Activated naive CD8-positive, alpha-beta T cell treated with anti-CD3 and anti-CD28 coated beads for 36 hours (primary cell): ENCODE measurements at places on chromosomes 6 and 20. TPM values are rescaled to one million over a fixed set of nuclear protein-coding genes. Genes with fewer than 3 reads are reported as not detected.
A peak's percentile ranks its signal among the peaks of the same experiment; 100 is the strongest.

LIN28B gene
- 0.18 TPM for total RNA-seq

LY6G6F gene
- total RNA-seq, result not detected

DNA sequence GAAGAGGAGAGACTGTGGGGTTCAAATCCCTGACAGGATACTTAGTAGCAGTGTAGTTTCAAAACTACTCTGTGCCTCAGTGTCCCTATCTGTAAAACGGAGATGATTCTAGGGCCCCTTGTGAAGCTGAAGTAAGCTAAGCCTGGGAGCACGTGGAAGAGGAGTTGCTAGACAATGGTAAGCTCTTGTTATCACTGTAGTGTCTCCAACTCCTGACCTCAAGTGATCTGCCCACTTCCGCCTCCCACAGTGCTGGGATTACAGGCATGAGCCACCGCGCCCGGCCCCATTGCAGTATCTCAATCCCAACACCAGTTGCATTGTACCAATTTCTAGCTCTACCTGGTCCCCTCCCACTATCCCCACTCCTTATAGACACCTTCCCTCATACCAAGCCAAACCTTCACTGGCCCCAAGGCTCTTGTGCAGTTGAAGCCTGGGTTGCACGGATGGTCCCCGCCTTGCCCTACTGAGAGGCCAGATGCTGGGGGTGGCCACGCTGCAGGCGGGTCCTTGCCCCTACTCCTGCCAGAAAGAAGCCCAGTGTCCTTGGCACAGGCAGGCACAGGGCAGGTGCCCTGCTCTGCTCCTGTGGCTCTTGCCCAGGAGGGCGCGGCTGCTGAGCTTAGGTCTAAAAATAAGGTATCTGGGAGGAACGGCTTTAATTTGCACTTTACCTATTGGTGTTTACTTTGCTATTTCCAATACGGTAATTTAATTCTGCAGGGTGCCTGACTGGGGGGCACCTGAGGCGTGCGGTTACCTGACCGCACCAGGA lies 118.1 kb downstream of the VEGFA start:
- H3K36me3 ChIP-seq, result no peaks in the 10 kb centered on the region
- peaks cover 37% of the 10 kb centered on the region for H3K27me3 ChIP-seq
- no peak overlapping the region for H3K27ac ChIP-seq
- H3K4me3 ChIP-seq, result no peak overlapping the region
- peaks cover 8% of the 10 kb centered on the region for H3K4me1 ChIP-seq
- no peak for DNase-seq

GRCh38 chr6:26286168-26286877 lies 78.7 kb upstream of the BTN3A2 start:
- H3K36me3 ChIP-seq, result peaks cover 12% of the 10 kb centered on the region
- peak overlapping the region; percentile 91 for H3K27ac ChIP-seq
- H3K4me3 ChIP-seq, result peak overlapping the region; percentile 91
- H3K27me3 ChIP-seq, result peaks cover 6% of the 10 kb centered on the region

DNA sequence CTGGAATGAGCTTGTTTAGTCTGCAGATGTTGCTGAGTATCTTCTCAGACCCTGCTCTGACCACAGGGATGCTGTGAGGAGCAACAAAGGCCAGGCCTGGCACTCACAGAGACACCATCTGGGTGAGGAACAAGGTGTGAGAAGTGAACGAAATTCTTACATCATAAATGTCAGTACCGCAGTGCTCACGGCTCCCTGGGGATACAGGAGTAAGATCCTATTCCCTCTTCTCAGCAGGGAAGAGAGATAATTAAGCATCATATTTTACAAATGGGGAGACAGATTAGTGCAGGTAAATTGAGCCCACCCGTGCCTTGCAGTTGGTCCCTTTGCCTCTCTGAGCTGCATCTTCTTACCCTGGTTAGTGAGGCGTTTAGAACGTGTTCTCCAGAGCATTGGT lies 106.2 kb downstream of the DTD1 start:
- H3K27ac ChIP-seq, result no peak overlapping the region
- DNase-seq, result no peak
- H3K4me3 ChIP-seq, result no peak overlapping the region
- peaks cover 9% of the 10 kb centered on the region for H3K36me3 ChIP-seq

DNA sequence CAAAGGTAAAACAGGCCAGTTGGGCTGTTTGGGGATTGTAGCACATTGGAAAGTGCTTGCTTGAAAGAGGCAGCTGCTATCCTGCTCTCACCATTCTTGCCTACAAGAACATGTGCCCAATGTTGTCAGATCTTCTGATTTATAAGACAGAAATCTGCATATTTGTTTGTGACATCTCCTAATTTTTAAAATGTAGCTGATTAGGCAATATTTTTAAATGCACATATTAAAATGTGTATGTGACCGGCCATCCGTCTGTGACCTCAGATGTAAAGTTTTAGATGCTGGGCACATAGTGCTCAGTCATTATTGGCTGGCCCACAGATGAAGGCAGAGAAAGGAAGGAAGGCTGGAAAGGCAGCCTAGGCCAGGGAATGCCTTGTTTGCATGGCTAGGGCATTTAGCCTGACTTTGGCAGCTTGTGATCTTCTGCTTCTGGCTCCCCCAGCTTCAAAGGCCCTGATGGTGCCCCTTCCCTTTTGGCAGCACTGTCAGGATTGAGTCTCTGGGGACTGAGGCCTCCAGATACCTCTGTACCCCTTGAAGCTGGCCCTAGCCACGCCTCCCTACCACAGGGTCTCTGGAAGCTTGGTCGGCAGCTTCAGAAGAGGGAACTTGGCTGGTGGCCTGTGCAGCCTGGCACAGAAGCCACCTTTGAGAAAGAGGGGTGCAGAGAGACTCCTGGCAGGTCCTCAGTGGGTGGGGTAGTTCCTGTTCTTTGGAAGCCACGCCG lies 6.4 kb downstream of the SNPH start:
- H3K27me3 ChIP-seq, result no peaks in the 10 kb centered on the region
- H3K4me1 ChIP-seq, result peaks cover 12% of the 10 kb centered on the region
- H3K27ac ChIP-seq, result no peak overlapping the region
- no peak overlapping the region for H3K4me3 ChIP-seq
- no peaks in the 10 kb centered on the region for H3K36me3 ChIP-seq
- no peak for DNase-seq
